Erythroblast (primary cell): ENCODE measurements at places on chromosomes 2 and 18.
A peak's percentile ranks its signal among the peaks of the same experiment; 100 is the strongest.

DNA sequence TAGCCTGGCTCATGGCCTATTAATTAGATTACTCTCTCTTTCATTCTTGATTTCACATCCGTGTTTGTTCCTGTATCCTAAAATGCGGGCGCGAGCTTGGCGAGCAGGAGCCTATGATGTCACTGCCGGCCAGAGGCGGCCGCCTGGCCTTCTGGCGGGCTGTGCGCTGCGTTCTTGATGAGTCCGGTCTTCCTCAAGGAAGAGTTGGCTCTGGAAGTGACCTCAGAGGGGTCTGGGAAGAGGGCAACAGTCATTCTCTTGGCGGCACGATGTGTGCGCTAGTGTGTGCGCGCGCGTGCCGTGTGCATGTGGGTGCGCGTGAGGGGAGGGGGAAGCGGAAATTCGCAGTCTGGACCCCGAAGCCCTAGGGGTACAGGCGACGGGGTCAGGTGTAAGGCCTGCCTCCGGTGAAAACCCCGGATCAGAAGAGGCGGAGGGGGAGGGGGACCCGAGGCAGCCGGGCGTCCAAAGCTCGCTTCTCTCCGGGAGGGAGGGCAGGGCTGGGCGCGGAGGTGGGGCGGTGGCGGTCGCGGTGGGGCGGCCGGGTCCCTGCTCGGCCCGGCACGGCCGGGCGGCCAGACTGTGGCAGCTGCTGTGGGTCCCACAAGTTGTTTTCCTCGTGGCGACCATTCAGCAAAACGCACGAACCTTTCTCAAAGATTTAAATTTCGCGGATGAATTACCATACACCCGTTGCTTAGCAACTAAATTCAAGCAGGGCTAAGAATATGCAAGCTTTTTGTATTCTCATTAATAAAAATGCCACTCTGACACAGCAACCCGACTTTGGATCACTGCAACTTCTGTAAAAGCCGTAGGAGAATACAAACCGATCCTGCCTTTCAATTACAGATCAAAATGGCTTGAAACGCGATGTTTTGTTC lies 8.4 kb downstream of the POU3F3 start:
- no peak for DNase-seq

DNA sequence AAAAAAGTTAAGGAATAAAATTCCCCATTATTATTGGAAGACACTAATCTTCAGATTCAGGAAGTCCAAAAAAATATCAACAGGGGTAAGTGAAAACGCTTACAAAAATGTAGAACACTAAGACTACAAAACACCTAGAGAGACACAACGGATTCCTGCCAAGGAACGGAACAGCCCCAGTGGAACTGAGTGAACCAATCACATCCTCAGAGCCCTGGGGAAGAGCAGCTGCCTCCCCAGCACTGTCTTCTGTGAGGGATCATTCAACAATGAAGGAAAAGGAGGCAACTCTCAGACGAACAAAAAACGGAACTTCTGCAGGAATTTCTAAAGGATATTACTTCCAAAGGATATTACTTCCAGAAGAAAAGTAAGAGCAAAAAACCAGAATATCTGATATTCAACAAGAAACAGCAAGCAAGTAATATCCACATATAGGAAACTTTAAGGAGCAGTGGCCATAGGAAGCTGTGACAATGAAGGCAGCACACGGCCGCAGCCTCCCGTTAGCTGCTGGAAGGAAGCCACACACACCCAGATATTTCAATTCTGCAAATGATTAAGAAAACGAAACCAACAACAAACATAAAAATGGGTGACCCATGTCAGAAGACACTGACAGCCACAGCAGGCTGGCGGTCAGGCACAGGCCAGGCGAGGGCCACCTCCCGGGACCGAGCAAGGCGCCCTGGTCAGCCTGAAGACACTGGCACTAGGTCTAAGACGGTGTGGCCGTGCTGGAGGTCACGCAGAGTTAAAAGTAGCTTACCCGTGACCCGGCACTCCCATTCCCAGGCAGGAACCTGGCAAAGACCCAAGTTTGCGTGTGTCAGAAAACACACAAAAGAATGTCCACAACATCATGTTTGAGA lies 81.8 kb downstream of the HDAC4 start:
- peak; percentile 70 for DNase-seq

GRCh38 chr2:233705911-233706506 lies 6.7 kb upstream of the UGT1A5 start:
- no peak for DNase-seq

GRCh38 chr2:163734881-163735684 lies 725 bp downstream of the FIGN start:
- no peak for DNase-seq

- DNase-seq = peak; percentile 33
These were observed 70.6 kb downstream of the RPE start for GRCh38 chr2:210072922-210073509.

DNA sequence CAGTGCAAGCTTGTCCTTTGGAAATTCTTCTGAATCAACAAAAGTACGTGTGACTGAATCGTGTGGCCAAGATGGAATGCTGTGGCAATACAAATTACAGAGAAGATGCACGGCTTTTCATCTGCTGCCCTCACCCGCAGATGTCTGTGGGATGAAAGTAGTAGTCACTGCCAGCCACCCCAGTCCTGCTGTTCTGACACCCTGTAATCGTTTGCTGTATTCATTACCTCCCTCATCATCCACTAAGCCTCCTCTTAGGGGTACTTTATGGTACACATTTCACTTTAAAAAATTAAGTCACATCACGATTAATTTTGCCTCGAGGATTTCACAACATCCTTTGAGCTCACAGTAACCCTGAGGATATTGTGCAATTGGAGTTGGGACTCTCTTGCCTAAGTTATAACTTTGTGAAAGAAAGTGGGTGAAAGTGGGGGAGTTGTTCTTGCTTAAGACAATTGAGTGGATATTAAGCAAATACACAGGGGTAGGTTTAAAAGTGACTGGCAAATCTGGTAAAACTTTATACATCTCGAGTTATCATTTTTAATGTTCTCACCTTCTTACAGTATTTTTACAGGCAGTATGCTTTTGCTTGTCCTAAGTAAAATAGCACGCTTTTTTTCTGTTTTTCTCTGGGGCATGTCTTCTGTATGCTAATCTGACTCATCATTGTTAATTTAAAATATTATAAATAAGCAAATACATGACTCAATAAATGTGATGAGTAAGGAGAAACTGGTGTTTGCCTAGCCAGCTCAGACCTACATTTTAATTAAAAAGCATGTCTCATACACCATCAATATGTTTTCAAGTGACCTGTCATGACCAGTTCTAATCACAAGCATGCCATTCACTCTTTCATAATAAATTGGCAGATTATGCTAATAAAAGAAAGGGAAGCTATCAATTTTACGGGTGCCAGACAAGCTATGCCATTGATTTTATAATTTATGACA lies 680.9 kb downstream of the IRS1 start:
- DNase-seq = no peak

- DNase-seq = peak; percentile 50
These were observed 1074.4 kb upstream of the GYPC start for GRCh38 chr2:125581557-125581956.

- no peak for DNase-seq
These were observed 62.8 kb downstream of the MEX3C start for GRCh38 chr18:51134721-51135120.

GRCh38 chr2:44273596-44273995 lies 1.7 kb upstream of the SLC3A1 start:
- DNase-seq = no peak

- DNase-seq = no peak
These were observed 165.9 kb upstream of the ID2 start for GRCh38 chr2:8515864-8516533.

- DNase-seq = no peak
These were observed 377.1 kb upstream of the SOX11 start for GRCh38 chr2:5315041-5315440.

- DNase-seq = no peak
These were observed 168.5 kb downstream of the CBLN2 start for GRCh38 chr18:72375618-72376017.

GRCh38 chr18:907115-907884 lies 2.6 kb downstream of the ADCYAP1 start:
- DNase-seq = no peak
